ENCODE measurements at places on chromosomes 13 and 19. TPM values are rescaled to one million over a fixed set of nuclear protein-coding genes. Genes with fewer than 3 reads are reported as not detected.

Gene EDNRB
- polyA plus RNA-seq: 17.2 TPM

Gene F2RL3
- polyA plus RNA-seq: 0.26 TPM

Gene SHANK1
- 18.4 TPM for polyA plus RNA-seq

Gene KLF1
- polyA plus RNA-seq: 0.89 TPM

Gene PLIN4
- 2.4 TPM for polyA plus RNA-seq

Gene C1QTNF9B
- polyA plus RNA-seq: 1.5 TPM

- no peak for DNase-seq
Observed at GRCh38 chr13:44292545-44292944, 81.1 kb upstream of the SERP2 start.

DNA sequence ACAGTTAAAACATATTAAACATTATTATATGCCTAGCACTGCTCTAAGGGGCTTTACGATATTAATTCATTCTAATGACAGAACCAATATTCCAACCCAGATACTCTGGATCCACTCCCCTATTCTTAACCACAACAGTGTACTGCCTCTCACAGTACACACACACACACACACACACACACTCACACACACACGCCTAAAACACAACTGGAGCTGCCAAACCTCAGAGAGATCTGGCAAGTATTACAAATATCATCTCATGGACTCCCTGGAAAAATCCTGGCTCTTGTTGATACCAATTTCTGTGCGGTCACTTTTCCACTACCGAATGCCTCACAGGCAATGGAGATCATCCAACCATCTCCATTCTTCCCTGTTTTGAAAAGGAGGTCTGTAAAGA, 1.3 kb downstream of the ZNF780A start:
- peak; percentile 7 for DNase-seq

DNA sequence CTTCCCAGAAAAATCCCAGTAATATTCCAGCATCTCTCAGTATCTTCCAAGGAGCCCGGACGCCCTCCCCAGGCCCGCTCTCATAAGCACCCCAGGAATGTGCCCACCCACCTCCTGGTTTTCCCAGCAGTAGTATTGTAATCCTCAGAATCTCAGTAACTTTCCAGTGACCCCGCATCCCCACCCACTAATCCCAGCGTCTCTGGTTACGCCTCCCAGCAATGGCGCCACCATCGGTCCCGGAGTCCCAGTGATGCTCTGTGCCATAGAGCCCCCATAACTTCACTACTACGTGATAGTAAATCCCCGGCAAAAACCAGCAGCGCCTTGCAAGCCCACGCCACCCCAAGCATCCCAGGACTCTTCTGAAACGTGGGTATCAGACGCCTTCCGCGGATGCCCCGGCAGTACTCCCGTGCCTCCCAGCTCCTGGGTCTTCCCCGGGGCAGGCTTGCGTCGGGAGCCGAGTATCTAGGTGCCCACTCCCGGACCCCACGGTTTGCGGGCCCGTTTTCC, 928 bp upstream of the PNPLA6 start:
- DNase-seq: peak; percentile 88

- DNase-seq: peak; percentile 32
Observed at GRCh38 chr13:92175330-92175729, 776.9 kb downstream of the GPC5 start.

GRCh38 chr19:27745978-27746542, 1466.9 kb downstream of the UQCRFS1 start:
- no peak for DNase-seq

GRCh38 chr13:113207890-113208420, 514 bp downstream of the PCID2 start:
- DNase-seq: peak; percentile 44

- DNase-seq: no peak
Observed at GRCh38 chr19:9819596-9819909, 674 bp upstream of the FBXL12 start.

- DNase-seq: no peak
Observed at GRCh38 chr13:20151612-20152011, 9.2 kb downstream of the GJA3 start.

GRCh38 chr13:98173431-98174152, 3.5 kb downstream of the RNF113B start:
- DNase-seq: no peak

- peak; percentile 27 for DNase-seq
Observed at GRCh38 chr13:91523116-91523515, 124.7 kb downstream of the GPC5 start.

DNA sequence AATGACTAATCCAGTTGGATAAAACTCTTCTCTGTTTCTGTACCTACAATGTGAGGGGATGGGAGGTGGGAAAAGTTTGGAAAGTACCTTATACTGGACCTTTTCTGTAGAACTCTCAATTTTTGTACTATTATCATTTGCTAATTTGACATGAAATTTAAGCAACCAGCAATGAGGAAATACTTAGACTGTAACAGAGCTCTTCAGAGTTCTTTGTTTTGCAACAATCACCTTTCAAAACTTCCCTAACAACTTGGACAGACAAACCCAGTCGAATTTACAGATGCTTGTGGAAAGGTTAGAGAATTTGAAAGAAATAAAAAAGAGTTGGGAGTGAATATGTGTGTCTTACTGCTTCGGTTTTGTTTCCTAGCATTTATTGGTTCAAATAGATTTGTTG, 16.8 kb downstream of the KBTBD7 start:
- DNase-seq: no peak

DNA sequence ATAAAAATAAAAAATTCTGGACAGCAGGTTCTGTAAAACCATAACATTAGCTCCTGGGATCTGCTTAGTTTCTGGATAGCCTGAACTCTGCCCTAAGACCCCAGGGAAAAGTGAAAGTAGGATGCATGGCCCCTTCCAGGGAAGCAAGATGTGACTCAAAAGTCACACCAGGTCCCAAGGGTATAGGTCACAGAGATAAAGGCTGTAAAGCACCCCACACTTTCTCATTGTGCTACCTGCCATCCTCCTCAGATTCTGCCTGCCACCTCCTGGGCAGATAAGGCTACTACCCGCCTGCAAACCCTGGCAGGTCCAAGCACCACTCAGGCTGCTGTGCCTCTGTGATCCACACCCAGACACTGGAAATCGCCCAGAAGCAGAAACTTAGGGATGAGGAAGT, 20.6 kb downstream of the FFAR2 start:
- no peak for DNase-seq

GRCh38 chr19:40219721-40220276, 1.6 kb upstream of the TTC9B start:
- no peak for DNase-seq

- no peak for DNase-seq
Observed at GRCh38 chr13:60016229-60016628, 147.5 kb downstream of the DIAPH3 start.

- DNase-seq: no peak
Observed at GRCh38 chr13:95931300-95932025, 121.7 kb downstream of the UGGT2 start.

- no peak for DNase-seq
Observed at GRCh38 chr13:32330441-32330840, 15.1 kb downstream of the BRCA2 start.

DNA sequence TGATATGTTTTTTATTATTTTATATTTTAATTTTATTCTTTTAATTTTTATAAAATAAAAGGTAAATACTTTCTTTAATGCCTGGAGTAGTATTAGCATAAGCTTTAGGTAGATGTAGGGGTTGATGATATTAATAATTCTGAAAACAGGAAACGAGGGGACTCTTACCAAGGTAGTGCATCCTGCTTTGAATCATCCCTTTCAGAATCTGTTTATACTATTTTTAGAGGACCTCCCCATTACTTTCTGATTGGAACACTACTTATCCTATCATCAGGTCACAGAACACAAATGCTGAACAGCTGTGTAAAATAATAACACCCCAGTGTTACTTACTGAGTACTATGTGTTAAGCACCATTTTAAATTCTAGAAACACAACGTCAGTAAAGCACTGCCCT, 27.3 kb downstream of the COG6 start:
- DNase-seq: no peak

GRCh38 chr13:19184176-19184575, 2.6 kb upstream of the TUBA3C start:
- no peak for DNase-seq

DNA sequence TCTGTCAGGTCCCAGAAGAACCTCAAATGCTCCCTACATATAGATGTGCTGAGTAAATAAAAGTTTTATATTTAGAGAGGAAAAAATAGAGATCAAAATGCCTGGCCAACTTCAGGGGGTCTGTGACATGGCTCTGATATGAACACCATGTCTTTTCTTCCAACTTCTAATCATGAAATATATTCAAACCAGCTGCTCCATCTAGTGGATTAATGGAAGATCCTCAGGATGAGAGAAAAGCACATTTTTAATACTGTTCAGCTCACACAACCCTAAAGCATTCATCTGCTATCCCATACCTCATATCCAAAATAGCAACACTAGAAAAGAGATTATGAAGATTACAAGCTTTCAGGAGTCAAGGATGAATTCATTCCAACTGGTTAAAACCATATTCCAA, 56.0 kb upstream of the DOCK9 start:
- DNase-seq: peak; percentile 35

- DNase-seq: no peak
Observed at GRCh38 chr19:3464587-3465235, 15.6 kb downstream of the SMIM24 start.

DNA sequence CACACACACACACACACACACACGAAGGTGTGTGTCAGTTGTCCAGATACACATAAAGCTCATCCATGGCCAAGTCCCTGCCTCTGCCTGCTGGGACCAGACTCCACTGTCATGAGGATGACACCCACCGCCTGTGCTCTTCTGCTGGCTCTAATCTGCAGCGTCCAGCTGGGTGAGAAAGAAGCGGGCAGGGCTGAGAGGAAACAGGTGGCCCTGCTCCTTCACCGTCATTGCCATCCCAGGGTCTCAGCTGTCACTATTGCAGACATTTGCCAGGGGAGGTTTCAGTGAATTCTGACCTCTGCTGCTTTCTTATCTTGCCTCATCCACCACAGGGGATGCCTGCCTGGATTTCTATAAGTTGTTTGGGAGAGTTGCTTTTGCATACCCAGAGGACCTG, 31.4 kb downstream of the SCGB2B2 start:
- DNase-seq: peak; percentile 19

GRCh38 chr13:90950160-90950559, 397.3 kb upstream of the MIR17HG start:
- no peak for DNase-seq

DNA sequence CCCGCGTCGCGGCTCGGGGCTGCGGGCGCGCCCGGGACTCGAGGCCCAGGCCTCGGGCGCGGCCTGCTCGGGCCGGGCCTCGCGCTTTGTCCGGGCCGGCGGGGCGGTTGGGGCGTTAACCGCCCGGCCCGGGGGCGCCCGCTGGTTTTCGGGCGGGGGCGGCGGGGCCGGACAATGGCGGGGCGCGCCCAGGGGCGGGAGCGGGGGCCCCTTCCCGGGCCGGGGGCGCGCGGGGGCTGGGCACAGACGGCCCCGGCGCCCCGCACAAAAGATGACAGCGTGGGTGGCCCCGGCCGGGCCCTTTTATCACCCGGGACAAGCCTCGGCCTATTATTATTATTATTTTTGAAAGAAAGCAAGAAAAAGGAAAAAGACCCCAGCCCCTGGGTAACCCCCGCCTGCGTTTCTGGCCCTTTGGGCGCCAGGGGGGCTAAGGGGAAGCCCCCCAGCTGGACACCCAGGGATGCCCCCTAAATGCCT, 419 bp downstream of the KDM4B start:
- DNase-seq: no peak

- no peak for DNase-seq
Observed at GRCh38 chr19:53980539-53981375, 10.7 kb upstream of the CACNG6 start.

GRCh38 chr13:99467764-99468163, 33.5 kb upstream of the TM9SF2 start:
- no peak for DNase-seq

DNA sequence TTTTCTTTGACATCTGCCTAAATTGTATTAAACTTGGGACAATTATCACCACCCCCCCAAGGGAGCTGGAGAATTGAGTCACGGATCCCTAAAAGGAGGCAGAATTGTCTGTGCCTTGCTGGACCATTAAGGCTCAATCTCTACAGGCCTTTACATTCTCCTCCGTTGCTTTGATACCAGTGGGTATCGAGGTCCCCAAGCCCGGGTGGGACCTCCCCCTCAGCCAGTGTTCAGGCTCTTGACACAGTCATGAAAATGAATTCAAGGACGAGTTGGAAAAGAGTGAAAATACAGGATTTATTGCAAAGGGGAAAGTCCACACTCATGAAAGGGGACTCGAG, 5.6 kb downstream of the PPP1R15A start:
- no peak for DNase-seq

- DNase-seq: no peak
Observed at GRCh38 chr19:12095111-12095790, 30.7 kb downstream of the ZNF844 start.

DNA sequence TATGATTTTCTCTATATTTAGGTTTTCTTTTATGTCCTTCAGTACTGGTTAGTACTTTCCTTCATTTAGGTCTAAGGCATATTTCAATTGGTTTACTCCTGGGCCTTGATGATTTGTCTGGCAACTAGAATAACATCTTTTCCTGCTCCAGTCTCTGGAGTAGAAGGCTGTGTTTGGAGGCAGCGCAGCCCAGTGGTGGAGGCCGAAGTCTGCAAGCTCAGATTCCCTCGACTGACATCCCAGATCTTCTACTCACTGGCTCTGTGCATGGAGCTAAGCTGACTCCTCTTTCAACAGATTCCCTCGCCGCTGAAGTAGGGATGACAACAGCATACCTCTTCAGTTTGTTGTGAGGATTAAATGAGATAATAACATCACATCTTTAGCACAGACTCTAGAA, 141.0 kb downstream of the RAP2A start:
- peak; percentile 12 for DNase-seq

GRCh38 chr19:13149628-13150186, 468 bp downstream of the STX10 start:
- peak; percentile 25 for DNase-seq

DNA sequence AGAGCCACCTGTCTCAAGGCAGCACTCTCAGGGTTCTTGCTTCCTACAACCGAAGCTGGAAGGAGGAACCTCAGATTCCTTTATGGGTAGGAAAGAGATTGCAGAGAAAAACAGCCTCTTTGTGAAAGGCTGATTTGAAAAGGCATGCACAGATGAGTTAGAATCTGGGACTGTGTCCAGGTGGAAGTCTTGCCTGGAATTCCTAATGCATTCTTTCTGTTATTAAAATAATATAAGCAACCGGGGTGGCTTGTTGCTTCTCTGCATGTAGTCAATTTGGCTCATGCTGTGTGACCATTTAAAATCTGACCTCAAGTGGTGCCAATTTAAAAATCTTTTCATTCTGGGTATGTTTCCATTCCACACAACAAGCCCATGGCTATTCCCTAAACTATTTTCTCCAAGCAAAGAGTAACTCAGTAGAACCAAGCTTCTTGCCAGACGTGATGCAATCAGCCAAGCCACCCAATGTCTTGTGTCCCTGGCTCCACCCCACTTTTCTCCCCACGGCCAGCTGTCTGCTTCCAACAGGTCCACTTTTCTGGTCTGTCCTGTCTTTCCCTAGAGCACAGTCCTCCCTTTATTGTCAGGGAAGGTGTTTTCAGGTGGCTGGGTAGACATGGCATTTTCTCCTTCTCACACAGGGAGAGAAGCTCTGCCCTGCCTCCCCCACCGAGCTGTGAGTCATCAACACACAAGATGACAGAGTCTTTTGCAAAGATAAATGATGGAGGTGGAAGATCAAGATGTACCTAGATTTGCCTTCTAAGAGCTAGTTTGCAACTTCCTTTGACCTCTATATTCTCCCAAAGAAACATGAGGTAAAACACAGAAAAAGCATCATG, 394.3 kb downstream of the FOXO1 start:
- DNase-seq: peak; percentile 83
